Hindlimb muscle (tissue), 1 donor: ENCODE measurements at places on chromosomes 1 and 21. TPM values are rescaled to one million over a fixed set of nuclear protein-coding genes. Genes with fewer than 3 reads are reported as not detected.
A peak's percentile ranks its signal among the peaks of the same experiment; 100 is the strongest.

DNA sequence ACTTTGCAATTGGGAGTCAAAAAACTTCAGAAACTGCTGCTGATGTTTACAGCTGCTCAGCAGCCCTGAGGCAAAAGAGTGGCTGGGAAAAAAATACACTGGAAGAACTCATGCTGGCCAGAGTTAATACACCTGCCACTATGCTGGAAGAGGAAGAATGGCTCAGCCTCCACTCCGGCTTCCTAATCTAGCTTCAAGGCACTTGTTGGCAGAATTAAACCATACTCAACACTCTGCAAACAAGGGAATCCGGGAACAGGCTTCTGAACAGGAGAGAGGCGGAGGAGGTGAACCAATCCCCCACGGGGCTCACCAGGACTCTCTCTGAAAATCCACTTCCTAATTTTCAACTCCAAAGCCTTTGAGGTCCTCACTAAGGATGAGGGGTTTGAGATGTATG, 120.1 kb downstream of the CCDC185 start:
- no peak for DNase-seq

DNA sequence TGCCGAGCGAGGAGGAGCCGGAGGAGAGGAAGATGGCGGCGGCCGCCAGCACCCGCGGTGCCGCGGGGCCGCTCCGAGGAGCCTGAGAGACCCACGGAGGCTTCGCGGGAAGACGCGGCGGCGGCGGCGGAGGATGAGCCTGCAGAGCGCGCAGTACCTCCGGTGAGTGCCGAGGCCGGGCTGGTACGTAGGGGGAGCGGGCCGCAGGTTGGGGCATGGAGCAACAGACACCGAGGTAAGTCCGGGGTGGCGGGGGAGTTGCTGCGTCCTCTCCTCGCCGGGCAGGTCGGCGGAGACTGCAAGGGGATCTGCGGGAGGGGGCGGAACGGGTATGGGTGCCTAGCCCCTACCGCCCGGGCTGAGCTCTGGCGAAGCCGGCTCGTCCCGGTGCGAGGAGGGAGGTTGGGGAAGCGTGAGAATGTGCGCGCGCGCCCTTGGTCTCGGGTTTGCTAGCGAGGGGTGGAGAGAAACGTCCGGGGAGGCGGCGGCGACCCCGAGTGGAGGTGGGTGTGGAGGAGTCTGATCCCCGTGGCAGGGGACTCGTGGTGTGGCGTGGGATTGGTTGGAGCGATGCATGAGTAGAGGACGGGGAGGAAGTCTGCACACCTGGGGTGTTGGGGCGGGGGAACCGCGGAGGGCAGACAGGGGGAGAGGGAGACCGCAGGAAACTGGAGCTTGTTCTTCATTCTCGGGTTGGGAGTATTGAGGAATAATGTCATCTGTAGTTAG, at the start of gene SMG7:
SMG7 (plus strand) TSS at position 12 of the 729 bp plus-strand sequence; CDS start at position 134, 122 bp downstream.
- peak; percentile 23 for DNase-seq

- DNase-seq: no peak
These were observed 12.8 kb downstream of the BACE2 start for GRCh38 chr21:41180752-41181151.

DNA sequence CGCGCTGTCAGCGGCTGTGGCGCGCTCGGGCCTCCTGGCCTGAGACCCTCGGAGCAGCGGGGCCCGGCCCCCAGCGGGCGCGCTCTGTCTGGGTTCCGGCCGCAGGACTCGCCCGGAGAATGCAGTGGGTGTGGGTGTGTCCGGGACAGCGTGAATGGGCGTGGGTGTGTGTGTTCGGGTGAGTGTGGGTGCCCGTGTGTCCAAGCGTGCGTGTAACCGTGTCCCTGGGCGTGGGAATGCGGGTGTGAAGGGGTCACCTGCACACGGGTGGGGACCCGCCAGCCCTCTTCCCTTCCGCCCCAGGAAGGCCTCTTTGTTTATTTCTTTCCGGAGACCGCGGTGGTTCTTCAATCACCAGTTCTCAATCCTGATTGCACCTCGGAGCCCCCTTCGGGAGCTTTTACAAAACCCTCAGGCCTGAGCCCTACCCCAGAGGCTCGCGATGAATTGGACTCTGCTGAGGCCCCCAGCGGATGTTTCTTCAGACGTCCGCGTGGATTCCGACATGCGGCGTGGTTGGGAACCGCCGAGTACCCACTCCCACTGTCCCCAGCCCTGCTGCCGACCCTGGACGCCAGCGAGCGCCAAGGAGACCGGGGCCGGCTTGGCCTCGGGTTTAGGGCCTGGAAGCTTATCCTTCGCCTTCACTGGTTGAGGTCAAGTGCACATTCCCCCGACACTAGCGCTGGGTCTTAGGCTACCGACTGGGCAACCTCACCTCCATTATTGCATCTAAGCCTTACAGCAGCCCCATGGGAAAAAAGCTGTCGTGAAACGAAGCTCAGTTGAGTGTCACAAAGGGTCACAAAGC, 19.3 kb downstream of the SERTAD4 start:
- DNase-seq: no peak

- DNase-seq: no peak
These were observed 70.0 kb upstream of the SLC45A1 start for GRCh38 chr1:8247811-8248436.

DNA sequence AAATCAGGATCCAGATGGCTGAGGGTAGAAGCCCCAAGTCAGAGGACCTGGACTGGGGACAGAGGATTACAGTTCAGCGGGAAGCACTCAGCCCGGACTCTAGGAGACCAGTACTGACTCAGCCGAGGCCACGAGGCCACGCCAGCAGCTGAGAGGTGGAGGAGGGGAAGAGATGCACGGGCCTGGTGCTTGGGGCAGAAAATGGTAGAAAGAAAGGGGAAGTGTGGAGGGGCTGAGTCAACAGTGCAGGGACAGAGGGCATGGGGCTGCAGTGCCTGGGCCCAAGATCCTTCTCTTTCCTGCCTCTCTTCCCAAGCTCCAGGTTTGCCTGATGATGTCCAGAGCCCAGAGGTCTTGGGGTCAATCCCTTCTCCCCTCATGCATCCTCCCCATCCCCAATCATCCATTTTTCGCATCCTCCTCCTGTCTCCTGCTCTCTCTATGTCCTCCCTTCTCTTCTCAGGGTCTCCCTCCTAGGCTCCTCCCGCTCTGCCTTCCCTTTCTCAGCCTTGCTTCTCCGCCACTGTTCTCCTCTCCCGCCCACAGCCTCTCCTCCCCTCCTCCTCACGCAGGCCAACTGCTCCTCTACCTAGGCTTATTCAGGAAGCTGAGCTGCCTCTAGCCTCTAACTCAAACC, 7.7 kb downstream of the ARHGEF2 start:
- no peak for DNase-seq

DNA sequence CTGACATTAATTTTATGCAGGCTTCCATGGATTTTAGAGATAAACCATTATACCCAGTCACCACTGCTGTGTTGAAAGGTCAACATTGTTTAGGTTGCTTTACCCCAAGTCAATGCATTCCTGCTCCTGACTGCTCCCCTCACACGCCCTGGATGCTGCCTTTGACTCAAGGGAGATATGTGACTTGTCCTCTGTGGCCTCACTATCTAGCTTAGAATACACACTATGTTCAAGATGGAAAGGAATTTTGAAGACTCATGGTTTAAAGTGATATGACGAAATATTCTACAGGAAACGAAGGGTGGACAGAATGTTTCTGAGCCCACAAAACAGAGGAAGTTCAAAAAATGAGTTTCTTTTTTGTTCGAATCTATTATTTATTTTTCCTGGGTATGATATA, 170.4 kb upstream of the NR5A2 start:
- no peak for DNase-seq

GRCh38 chr1:42947117-42947516, 11.6 kb downstream of the SLC2A1 start:
- DNase-seq: no peak

GRCh38 chr1:107294686-107295085, 153.8 kb downstream of the NTNG1 start:
- peak; percentile 8 for DNase-seq

DNA sequence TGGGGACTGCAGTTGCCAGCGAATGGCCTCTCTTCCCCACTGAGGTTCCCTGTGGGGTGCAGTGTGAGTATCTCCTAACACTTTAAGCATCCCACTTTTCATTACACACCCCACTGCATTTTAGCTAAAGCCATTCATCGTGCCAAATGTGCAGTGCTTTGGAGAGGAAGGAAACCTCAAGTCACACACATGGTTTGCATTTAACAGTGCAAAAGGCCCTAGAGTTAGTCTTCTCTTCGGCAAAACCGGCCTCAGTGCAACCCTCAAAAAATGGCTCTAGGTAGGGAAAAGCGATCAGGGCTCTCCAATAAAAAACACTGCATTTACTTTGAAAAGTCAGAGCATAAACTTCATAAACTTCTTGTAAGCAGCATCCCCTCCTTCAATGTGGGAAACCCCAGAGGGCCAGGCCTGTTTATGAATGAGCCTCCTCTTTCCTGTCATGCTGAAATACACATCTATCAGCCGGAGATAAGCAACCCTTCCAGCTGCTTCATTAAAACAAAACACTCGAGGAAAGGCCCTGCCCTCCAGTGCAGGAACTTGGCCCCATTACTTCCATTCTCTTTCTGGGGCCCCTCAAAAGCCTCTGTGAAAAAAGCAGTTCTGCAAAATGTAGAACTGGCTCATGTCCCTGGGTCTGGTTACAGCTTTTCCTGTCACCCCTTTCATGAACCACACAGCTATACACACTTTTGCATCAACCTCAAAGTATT, 184.0 kb downstream of the CDC7 start:
- DNase-seq: no peak

- DNase-seq: no peak
These were observed 65.6 kb downstream of the NTPCR start for GRCh38 chr1:233015965-233016364.

DNA sequence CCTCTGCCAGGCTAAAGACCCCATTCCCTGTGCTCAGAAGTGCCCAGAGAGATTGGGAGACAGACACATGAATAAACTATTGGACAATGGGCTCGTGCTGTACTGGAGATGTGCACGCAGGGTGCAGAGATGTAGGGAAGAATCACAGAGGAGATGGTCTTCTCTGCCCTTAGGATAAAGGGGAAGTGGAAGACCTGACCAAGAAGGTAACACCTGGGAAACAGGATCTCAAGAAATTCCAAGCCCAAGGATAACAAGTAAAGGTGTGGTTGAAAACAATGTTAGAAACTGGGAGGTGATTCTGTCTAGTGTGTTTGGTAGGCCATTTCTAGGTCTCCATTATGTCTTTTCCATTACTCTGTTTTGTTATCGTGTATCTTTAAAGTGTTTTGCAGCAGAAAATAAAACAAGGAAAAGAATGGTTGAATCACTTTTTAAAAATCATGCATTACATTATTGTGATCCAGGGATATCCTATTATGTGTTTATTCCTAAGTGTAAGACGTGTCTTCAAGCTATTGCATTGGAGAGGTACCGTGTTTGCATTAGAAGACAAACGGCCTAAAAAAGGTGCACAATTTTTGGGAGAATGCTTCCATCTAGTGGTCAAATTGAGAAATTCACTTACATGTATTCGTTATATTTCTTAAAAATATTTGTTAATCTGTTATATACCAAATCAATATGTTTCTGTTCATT, 40.8 kb upstream of the KCTD3 start:
- peak; percentile 33 for DNase-seq

DNA sequence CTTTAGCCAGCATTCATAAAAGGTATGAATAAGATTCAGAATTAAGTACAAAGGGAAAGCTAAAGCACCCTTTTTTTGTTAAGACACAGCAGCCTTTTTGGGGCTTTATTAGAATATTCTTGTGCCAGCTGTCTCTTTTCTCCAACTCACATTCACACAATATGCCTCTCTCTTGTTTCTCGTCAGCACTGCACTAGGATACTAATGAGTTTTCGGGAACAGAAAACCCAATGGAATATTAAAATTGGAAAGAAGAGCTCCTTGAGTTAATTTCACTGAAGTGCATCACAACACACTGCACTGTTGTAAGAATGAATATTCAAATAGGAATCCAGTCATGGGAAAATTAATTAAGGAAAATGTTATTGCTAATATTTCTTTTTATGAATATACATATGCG, 410.4 kb upstream of the BEND5 start:
- no peak for DNase-seq

DNA sequence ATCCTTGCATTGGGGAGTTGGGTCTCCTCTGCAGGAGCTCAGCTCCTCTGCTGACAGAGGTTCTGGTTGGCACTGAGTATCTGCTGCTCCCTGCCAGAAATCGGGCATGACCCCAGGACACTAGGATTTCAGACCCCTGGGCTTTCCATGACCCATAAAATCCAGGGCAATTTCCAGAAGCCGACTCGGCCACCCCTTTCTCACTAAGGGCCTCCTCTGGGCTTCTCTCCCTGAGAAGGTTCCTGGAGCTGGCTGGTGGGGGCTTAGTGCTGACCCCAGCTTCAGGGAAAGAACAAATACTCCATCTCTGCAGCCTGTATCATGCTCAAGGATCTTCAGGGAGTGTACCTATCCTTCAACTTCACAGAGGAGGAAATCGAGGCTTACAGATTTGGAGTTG, 603.4 kb downstream of the PTPRU start:
- no peak for DNase-seq

DNA sequence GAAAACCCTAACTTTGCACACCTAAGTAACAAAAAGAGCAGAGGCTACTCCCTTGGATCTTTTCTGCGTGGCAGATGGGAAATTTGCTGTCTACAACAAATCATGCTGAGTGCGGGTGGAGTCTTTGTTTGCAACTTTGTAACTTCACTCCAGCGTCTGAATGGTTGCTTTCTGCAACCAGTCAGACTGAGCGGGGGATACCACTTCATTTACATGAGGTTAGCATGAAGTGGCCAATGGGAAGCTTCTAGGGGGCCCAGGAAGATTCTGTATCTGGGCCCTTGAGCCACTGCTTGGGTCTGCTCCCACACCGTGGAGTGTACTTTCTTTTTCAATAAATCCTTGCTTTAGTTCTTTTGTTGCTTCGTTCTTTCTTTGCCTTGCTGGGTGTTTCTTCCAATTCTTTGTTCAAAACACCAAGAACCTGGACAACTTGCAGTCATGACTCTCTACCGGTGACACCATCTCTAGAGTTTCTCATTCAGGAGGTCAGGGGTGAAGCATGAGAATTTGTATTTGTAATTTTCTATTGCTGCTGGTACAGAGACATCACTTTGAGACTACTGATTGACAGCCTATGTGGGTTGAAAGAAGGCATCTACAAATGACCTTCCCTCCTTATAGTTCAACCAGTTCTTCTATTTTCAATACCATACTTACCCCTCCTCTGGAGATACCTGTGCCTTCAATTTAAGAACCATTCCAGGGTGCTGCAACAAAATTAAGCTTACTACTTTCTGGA, 55.8 kb upstream of the RC3H1 start:
- no peak for DNase-seq

GRCh38 chr1:92961896-92962752, 862 bp upstream of the DIPK1A start:
- DNase-seq: peak; percentile 58

GRCh38 chr1:212565079-212565478, 43.5 kb upstream of the ATF3 start:
- DNase-seq: no peak

Gene CD101
- polyA plus RNA-seq: 7.9 TPM

Gene FAM72D
- polyA plus RNA-seq: 2.8 TPM

Gene PLK3
- polyA plus RNA-seq: 12.4 TPM

Gene ANKRD65
- polyA plus RNA-seq: 24.7 TPM

Gene GFI1
- polyA plus RNA-seq: 0.28 TPM

Gene RRP1
- polyA plus RNA-seq: 20.3 TPM

Gene INSRR
- 0.93 TPM for polyA plus RNA-seq

Gene ODF2L
- 18.3 TPM for polyA plus RNA-seq
